ENCODE measurements at places on chromosomes 11 and 22.
A peak's percentile ranks its signal among the peaks of the same experiment; 100 is the strongest.

GRCh38 chr11:22433517-22433916, 95.3 kb downstream of the SLC17A6 start:
- no peak for DNase-seq

DNA sequence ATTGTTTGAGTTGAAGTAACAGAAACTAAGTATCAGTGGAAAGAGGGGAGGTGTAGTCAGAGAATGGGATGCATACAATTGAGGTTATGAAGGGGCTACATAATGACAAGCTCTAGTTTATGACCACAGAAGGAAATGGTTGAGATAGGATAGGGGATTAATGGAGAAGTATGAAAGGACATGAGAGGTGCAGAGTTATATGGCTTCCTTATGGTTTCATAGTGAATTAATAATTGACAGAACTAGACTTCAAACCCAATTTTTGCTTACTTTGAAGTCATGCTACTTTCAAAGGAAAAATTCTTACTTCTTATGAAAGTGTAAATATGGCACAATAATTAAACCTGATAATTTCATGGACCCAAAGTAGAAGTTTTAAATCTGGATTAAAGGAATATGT, 340.3 kb upstream of the LRRC4C start:
- no peak for DNase-seq

GRCh38 chr11:44017443-44018126, 30.2 kb upstream of the ACCSL start:
- DNase-seq, result peak; percentile 51

DNA sequence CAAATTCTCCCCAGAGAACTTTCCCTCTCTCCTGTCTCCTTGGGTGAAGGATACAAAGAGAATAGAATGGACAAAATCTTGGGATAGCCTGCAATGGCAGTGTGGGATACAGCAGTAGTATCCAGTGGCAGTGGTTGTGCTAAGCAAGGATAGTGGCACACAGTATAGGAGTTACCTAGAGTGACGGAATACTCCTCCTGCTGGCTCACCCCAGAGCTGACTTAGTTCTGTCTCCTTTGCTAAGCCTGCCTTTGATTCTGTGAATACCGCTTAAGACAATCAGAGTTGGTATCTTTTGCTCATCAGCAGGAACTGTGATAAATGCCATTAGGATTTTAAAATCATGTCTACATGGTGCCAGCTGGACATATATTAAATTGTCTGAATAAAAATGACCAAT, 404.3 kb downstream of the JRKL start:
- DNase-seq, result no peak

GRCh38 chr11:5992604-5993251, 5.9 kb upstream of the OR52L1 start:
- DNase-seq, result no peak

GRCh38 chr11:96149743-96150555, 193.0 kb downstream of the MAML2 start:
- peak; percentile 89 for DNase-seq

- no peak for DNase-seq
These were observed 10.7 kb downstream of the SDF2L1 start for GRCh38 chr22:21652547-21653545.

DNA sequence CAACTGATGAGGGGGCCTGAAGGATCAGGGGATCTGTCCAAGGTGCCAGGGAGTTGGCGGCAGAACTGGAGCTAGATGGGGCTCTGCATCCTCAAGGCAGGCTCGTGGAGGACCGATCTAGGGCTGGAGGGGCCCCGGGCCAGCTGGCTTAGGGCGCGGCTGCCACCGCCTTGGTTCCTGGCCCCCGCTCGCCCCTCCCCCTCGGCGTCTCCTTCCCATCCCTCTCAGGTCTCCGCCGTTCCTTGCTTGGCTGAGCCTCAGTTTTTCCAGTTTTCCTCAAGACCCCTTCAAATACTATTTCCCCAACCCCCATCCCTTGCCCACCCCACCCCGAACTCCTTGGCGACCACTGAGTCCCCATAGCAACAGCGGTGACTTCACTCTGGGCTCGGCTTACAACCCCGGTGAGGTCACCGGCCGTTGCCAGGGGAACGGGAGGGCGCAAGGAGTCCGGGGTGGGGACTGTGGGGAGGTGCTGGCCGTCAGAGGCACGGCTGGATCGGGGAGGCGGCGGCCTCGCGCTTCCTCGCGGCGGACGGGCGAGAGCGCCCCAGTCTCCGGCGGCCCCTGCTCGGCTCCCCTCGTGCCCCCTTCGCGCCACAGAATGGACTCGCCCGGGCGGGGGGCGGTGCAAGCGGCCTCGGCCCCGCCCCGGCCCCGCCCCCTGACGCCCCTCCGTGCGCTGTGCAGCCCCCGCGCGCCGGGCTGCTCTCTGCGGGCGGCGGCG, 7.5 kb downstream of the FREY1 start:
- peak; percentile 90 for DNase-seq

DNA sequence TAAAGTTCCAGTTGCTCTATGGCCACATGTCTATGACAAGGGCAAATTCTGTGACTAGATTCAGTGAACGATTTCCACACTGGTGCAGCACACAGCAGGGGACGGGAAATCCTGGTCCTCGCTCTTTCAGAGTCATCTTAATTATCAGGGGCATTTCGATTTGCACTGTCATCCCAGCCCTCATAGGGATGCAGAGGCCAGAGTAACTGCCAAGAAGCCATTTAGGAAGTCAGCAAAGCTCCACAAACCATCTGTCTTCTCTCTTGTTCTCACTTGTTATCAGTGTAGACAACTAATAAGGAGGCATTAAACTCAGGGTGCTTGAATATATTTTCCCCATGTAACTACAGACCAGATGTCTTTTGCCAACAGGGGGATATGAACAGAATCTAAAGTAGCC, 151.7 kb downstream of the STK33 start:
- no peak for DNase-seq

DNA sequence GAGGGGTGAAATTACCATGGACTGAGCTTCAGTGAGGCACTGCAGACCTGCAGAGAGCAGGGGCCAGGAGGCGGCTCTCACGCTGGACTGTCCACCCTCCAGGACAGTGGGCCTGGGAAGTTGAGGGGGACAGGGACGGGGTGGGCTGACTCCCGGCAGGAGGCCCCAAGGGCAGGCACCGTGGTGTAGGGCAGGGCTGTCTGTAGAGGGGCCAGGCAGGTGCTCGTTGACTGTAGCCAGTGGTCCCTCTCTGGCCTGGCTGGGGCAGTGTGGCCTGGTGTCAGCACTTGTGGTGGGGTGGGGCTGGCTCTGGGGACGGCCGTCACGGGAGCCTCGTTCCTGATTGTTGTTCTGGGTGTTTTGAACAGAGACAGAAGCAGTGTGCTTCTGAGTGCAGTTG, 46.4 kb downstream of the MUC6 start:
- no peak for DNase-seq
